ENCODE measurements at places on chromosomes 13 and 19.

DNA sequence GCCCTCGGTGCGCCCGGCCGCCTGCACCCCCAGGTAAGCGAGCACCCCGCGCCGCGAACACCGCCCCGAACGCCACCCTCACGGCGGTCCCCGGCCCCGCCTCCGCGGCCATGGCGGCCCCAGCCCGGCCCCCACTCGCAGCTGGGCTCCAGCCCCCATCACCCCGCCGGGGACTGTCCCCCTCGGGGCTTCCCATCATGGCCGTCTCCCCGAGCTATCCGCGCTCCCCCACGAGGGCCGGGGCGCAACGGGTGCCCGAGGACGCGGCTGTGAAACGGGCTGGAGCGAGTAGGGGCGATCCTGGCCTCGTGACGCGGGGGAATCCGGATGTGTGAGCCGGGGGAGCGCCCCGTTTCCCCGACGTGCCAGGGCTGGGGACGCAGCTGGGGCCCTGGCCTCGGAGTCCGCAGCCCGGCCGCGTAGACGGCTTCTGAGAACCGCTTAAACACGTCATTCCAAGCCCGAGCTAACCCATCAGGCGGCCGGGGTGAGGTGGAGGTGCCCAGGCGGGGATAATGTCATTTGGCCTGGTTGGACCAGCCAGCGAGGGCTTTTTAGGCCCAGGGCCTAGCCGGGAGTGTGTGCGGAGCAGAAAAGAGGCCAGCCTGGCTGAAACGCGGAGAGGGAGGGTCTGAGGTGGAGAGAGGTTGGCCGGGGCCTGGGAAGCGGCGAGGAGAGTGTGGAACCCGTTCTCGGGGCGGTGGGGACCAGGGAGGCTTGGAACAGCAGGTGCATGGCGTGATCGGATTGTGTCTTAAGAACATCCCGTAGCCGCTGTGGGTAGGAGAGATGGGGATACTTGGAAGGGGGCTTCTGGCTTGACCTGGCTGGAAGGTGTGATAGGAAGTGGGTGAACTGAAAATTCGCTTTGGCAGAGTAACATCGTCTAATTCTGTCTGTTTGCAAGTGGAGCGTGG lies 550 bp downstream of the CERS4 start:
- peaks cover 7% of the 10 kb centered on the region for H3K4me1 ChIP-seq
- peak overlapping the region; percentile 92 for H3K4me3 ChIP-seq
- no peaks in the 10 kb centered on the region for H3K36me3 ChIP-seq

- no peak overlapping the region for H3K4me3 ChIP-seq
- no peaks in the 10 kb centered on the region for H3K36me3 ChIP-seq
- no peak overlapping the region for H3K27ac ChIP-seq
- no peak for DNase-seq
- H3K4me1 ChIP-seq: no peaks in the 10 kb centered on the region
- no peaks in the 10 kb centered on the region for H3K27me3 ChIP-seq
Observed at GRCh38 chr13:59774491-59774971, 389.2 kb downstream of the DIAPH3 start.

DNA sequence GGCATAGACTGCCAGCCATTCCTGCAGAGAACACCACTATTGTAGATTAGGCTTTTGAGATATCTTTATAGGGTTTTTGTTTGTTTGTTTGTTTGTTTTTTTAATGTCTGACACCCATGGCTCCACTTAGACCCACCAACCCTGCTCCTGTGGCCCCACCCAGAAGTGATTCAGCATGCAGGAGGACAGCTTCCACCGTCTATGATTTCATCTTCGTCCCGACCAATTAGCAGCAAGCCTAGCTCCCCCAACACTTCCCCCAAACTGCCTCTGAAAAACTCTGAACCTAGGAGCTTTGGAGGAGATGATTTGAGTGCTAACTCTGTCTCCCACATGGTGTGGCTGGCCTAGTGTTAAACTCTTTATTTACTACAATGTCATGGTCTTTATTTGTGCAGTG lies 108.3 kb upstream of the RXFP2 start:
- H3K27ac ChIP-seq: no peak overlapping the region
- no peaks in the 10 kb centered on the region for H3K36me3 ChIP-seq
- H3K4me1 ChIP-seq: no peaks in the 10 kb centered on the region

DNA sequence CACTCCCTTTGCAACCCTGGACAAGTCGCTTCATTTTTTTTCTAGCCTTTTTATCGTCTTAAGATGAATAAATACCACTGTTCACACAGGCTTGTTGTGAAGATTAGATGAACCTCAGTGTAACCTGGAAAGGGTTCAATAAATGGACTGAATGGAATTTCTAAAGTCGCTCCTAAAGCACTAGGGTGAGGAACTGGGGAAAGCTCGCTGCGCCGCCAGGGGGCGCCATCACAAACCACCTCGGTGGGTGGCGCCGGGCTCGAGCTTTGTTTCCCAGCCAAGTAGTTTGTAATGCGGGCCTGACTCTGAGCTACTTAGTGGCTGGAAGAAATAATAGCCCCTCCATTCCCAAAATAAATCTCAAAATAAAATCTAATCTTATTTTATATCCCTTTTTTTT lies 2.2 kb upstream of the CEACAM6 start:
- no peaks in the 10 kb centered on the region for H3K4me1 ChIP-seq
- H3K27ac ChIP-seq: no peak overlapping the region
- DNase-seq: no peak
- no peaks in the 10 kb centered on the region for H3K36me3 ChIP-seq
- no peak overlapping the region for H3K4me3 ChIP-seq

DNA sequence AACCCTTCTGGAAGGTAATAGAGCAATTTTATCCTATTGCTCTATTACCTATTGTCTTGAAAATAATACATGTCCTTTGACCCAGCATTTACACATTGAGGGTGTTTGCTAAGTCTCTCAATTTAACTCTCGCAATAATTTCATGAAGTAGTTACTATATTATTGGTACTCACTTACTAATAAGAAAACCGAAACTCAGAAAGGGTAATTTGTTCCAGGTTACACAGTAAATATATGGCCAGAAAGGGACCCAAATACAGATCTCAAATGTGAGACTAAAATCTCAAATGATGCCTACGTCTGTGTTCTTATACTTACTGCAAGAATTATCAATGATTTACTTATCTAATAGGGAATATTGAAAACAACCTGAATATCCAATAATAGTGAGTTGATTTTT lies 29.7 kb upstream of the FAM216B start:
- no peak overlapping the region for H3K4me3 ChIP-seq
- H3K27ac ChIP-seq: no peak overlapping the region
- H3K27me3 ChIP-seq: no peaks in the 10 kb centered on the region

- H3K4me1 ChIP-seq: peaks cover 4% of the 10 kb centered on the region
- H3K36me3 ChIP-seq: no peaks in the 10 kb centered on the region
- H3K4me3 ChIP-seq: peak overlapping the region; percentile 27
Observed at GRCh38 chr19:3576696-3577443, 4.1 kb downstream of the HMG20B start.

DNA sequence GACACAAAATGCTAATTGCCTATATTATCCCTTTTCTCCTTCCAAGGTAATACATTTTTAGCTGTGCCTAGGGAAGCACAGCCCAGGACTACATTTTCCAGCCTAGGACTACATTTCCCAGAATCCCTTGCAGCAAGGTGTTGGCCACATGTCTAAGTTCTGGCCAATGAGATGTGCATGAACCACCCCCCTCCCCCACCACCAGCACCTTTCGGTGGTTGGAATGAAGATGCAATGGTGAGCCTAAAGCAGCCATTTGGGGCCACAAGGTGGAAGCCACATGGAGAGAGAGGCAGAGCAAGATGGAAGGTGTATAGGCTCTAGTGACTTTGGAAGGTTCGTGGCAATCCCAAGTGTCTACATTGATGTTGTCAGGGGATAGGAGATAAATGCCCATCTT lies 16.2 kb downstream of the UNC13A start:
- no peak for DNase-seq
- H3K27me3 ChIP-seq: no peaks in the 10 kb centered on the region
- no peak overlapping the region for H3K4me3 ChIP-seq
- H3K27ac ChIP-seq: no peak overlapping the region
- H3K4me1 ChIP-seq: no peaks in the 10 kb centered on the region

- no peaks in the 10 kb centered on the region for H3K36me3 ChIP-seq
- DNase-seq: no peak
- H3K27me3 ChIP-seq: no peaks in the 10 kb centered on the region
Observed at GRCh38 chr13:39561971-39562370, 41.0 kb downstream of the LHFPL6 start.

DNA sequence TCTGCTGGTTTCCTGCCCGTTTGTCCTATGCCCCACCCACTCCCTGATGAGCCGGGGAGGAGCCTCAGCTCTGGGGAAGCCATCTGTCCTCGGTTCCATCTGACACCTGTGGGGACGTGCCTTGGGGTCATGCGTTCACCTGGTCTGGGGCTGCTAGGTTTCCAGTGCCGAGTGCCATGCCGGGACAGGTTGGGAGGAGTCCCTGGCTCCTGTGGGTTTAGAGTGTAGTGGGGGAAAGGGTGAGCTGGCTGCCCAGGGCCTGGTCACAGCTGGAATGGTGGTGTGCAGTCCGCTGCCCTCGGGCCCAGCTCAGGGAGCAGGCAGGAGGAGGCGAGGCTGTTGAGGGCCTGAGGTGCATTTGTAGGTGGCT lies 2.5 kb downstream of the KDM4B start:
- no peak for DNase-seq
- H3K36me3 ChIP-seq: no peaks in the 10 kb centered on the region
- H3K4me3 ChIP-seq: peak overlapping the region; percentile 62

- no peaks in the 10 kb centered on the region for H3K27me3 ChIP-seq
- no peak overlapping the region for H3K27ac ChIP-seq
- H3K4me1 ChIP-seq: no peaks in the 10 kb centered on the region
- no peaks in the 10 kb centered on the region for H3K36me3 ChIP-seq
- no peak for DNase-seq
- no peak overlapping the region for H3K4me3 ChIP-seq
Observed at GRCh38 chr13:63288576-63288975, 1872.9 kb upstream of the PCDH20 start.

Data from ascending aorta (tissue), 2 donors.